Bladder microvascular endothelial cell (primary cell): ENCODE measurements at places on chromosomes 5 and 9. TPM values are rescaled to one million over a fixed set of nuclear protein-coding genes. Genes with fewer than 3 reads are reported as not detected.

GPR21 gene
- 0.16 and 3.8 TPM in 2 replicates for total RNA-seq

PCDHGB5 gene
- total RNA-seq: 8.1 and 23.0 TPM in 2 replicates

SLC6A3 gene
- total RNA-seq: not detected in 2 replicates

CMYA5 gene
- 0.06 TPM in 1 of 2 replicates, not detected in the other for total RNA-seq

TRPM3 gene
- 6.0 TPM in 1 of 2 replicates, not detected in the other for total RNA-seq

FCN2 gene
- not detected in 2 replicates for total RNA-seq

ELOVL7 gene
- 0.38 and 1.8 TPM in 2 replicates for total RNA-seq

NUTM2G gene
- total RNA-seq: not detected in 2 replicates

CCDC180 gene
- 0.32 and 2.6 TPM in 2 replicates for total RNA-seq

TMEFF1 gene
- 3.6 and 10.8 TPM in 2 replicates for total RNA-seq
